Stimulated activated CD4-positive, alpha-beta T cell treated with anti-CD3 and anti-CD28 coated beads, Interleukin-15, amount 100 ng/mL, for 48 hours (primary cell): ENCODE measurements at places on chromosomes 6 and 20.

DNA sequence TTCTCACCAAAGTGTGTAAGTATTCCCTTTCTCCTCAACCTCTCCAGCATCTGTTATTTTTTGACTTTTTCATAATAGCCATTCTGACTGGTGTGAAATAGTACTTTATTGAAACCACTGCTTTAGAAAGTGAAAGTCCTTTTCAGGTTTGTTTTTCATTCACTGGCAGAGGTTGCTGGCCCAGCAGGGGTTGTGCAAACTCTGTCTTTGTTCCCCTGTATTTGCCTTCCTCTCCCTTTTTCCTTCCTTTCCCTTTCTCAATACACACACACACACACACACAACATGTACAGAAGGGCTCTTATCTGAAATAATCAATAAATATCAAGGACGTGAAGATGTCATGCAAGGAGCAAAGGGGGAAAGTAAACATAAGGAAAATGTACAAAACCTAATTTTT is 99.8 kb downstream of the LY86 start:
- DNase-seq = no peak

- no peak for DNase-seq
These were observed 13.1 kb downstream of the NTSR1 start for GRCh38 chr20:62721511-62722370.

DNA sequence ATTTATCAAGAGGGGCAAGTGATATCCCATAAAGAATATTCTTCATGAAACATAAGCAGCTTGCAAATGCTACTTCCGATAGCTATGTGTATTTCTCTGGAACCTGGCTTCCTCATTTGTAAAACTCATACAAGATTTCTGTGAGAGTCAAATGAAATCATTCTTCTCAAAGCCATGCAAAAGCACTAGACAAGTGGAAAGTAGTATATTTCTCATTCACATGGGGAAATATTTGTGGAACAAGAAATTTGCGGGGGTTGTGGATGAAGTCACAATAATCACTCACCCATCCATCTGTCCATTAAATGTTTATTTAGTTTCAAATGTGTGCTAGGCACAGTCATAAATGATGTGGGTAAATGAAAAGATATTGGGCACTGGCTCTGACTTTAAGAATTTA is 150.5 kb downstream of the IPCEF1 start:
- DNase-seq = no peak

GRCh38 chr20:18705910-18706309 is 107.7 kb upstream of the SCP2D1 start:
- DNase-seq = no peak

DNA sequence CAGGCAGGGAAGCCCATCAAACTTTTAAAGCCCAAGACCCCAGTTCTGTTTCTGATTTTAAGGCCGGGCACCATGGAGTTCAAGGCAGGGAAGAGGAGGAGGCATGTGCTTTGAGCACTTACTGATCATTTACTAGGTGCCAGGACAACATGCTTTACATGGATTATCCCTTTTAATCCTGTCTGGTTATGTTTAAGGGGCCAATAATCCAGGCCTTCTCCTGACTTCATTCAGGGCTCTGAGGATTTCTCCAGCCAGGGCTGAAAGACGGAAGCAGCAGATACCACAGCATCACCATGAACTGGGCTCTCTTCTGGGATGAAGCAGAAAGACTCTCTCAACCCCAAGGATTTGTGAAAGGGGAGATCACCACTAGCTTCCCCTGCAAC is 4.1 kb downstream of the CCND3 start:
- DNase-seq = no peak

DNA sequence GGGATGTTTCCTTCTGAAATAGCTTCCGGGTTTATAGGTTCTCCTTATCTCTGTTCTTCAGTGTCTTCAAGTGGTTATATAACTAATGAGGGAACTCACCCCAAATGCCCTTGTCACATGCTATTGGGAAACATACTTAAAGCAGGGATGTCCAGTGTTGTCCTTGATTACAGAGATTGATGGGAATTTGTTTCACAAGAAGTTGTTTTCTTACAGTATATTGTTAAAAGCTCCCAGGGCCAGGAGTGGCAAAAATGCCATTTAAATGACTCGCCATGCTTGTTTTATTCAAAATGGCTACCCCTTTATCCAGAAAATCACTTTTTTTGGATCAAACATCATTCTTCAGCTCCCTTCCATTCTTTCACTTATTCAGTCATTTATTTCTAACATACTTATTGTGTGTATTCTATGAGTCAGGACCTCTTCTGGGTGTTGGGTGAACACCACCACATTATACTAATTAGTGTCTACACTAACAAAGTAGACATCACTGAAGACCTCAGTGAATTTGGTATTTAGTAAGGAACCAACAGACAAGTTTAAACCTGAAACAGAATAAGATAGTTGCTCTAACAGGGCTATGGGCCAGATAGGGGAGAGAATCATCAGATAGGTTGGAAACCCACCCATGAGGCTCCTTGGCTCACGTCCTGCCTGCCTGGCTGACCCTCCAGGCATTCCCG is 791.1 kb downstream of the MAFB start:
- no peak for DNase-seq

GRCh38 chr6:42038811-42039408 is 11.4 kb upstream of the TAF8 start:
- DNase-seq = no peak

DNA sequence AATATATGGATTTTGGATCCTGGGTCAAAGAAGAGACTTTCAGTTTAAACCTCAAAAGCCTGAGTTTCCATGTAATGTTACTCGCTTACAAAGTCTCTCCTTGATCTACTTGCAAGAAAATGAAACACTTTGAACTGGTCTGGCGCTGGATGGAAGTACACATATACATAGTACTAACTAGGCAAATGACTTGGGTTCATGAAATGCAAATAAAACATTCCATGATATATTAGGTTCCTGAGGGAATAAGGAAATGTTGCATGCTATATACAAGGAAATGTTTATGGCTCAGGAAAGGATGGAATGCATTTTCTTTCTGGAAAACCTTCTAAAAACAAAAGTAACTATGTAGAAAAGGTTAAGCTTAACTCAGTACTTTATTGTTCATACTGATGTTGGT is 11.4 kb upstream of the TXLNB start:
- no peak for DNase-seq

- no peak for DNase-seq
These were observed 141.3 kb downstream of the FUT9 start for GRCh38 chr6:96157018-96157565.

GRCh38 chr20:16692442-16692841 is 37.4 kb upstream of the SNRPB2 start:
- DNase-seq = no peak

GRCh38 chr6:71033171-71033570 is 76.3 kb upstream of the B3GAT2 start:
- no peak for DNase-seq

DNA sequence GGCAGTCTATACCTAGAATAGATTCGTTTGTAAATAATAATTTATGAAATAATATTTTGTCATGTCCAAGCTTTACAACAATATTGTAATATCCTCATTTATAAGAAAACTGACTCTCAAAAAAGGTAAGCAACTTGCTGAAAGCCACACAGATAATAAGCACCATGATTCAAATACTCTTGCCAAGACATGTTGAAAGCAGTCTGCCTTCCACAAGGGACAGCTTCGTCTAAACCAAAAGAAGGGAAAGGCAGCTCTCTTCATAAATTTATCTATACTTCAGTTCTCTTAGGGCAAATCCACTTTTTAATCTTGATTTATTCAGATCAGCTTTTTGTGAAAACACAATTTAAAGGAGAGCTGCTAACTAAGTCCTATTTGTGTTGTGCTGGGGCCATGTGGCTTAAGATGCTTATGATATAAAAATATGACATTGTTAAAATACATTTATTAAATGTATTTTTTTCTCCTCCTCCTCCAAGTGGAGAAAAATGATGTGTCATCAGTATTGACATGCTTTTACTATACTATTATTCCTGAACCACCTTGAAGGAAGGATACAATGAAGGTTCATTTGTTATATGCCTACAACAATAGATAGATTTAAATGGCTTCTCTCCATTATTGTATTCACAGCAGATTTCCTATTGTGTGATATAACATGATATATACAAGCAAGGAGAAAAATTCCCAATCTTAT is 737.0 kb downstream of the HDGFL1 start:
- DNase-seq = no peak

- DNase-seq = no peak
These were observed 155.0 kb downstream of the GJA1 start for GRCh38 chr6:121590438-121590837.

- DNase-seq = no peak
These were observed 110.6 kb upstream of the SIRPA start for GRCh38 chr20:1784586-1784985.

- no peak for DNase-seq
These were observed 46.3 kb upstream of the HS3ST5 start for GRCh38 chr6:114389111-114389510.
